ENCODE measurements at places on chromosomes 2 and 18.
A peak's percentile ranks its signal among the peaks of the same experiment; 100 is the strongest.

DNA sequence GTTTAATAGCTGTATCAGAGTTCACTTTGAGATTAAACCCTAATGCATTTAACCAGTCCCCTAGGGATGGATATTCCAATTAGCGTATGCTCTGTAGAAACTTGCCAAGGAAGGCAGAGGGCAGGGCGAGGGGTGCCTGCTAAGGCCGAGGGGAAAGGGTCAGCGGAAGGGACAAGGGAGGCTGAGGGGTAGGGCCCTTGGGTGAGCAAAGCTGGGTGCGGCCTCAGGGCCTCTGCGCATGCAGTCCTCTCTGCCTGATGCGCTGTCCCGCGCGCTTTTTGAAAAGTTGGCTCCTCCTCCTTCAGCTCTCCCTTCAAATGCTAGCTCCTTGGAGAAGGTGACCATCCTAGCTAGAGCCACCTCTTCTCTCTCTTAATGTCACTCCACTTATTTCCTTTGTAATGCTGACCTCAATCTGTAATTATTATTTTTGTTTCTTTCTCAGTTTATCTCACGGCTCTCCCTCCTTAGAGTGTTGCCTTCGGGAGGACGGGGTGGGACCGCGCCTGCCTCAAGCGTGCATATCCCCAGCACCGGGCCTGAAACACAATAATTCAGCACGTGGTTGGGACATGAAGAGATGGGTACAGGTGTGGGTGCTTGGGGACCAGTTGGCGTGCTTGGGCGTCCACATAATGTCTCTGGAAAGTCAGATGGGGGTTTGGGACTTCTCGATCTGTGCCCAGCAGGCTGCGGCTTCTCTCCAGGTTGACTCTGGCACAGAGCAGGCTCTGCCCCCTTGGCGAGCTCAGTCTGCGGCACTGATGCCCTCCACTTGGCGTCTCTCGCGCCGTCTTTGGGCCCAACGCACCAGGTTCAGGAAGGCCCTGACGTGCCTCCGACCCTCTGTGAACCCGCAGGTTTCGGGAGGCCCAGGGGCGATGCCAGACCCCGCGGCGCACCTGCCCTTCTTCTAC is 10.0 kb downstream of the ZAP70 start:
- no peak for DNase-seq

GRCh38 chr2:238346544-238346943 is 26.2 kb downstream of the TRAF3IP1 start:
- no peak for DNase-seq

DNA sequence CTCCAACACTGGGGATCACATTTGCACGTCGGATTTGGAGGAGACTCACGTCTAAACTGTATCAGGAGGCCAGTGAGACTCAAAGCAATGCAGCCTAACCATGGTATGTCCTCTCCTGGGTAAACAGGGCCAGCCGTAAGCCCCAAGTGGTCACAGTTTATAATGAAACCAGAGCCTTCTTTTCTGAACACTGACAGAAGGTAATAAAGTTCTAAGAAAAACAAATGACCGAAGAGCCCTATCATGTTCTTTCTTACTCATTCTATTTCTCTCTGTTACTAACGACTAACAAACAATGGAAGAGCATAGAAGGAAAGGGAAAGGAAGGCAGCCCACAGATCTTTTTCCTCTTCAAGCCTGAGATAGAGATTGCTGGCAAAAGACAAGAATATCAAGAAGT is 796.8 kb upstream of the SOX11 start:
- DNase-seq = no peak

GRCh38 chr2:237487496-237487895 is 445 bp downstream of the MLPH start:
- no peak for DNase-seq

GRCh38 chr2:65656160-65656718 is 223.8 kb upstream of the SPRED2 start:
- DNase-seq = no peak

- DNase-seq = no peak
Observed at GRCh38 chr2:169664978-169665930, 29.0 kb downstream of the CFAP210 start.

DNA sequence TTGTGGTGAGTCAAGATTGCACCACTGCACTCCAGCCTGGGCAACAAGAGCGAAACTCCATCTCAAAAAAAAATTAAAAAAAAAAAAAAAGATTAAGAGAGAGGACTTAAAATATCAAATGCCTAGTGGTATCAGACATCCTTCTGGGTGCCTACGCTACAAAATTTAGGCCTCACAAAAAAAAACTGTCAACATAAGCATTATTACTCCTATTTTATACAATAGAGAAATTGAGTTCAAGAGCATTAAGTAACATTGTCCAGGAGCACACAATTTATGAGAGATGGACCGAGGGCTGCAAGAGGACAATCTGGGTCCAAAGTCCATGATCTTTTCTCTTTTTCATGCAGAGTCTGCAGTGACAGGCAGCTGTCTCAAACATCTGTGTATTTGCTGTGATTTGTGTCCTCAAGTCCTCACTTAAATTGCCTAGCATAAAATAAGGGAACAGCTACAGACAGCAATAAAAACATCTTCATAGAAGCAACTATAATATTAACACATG is 62.4 kb downstream of the OSR1 start:
- no peak for DNase-seq

GRCh38 chr2:130720036-130720435 is 8.8 kb upstream of the GPR148 start:
- no peak for DNase-seq

DNA sequence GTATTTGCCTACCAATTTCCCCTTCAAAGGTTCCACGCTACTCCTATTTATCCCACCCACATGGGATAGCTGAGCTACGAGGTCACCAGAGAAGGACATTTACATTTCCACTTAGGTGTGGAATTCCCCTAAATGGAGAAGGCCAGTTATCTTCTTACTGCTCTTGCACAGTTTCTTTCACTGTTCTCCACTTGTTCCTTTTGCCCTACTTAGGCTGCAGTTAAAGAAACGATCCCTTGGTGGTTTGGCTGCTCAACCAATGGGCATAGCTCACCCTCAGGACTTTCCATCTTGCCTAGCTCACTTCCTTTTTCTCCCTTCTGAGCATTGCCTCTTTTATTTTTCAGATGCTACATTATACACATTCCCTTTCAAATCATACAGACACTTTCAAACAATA is 11.2 kb upstream of the NABP1 start:
- DNase-seq = no peak

DNA sequence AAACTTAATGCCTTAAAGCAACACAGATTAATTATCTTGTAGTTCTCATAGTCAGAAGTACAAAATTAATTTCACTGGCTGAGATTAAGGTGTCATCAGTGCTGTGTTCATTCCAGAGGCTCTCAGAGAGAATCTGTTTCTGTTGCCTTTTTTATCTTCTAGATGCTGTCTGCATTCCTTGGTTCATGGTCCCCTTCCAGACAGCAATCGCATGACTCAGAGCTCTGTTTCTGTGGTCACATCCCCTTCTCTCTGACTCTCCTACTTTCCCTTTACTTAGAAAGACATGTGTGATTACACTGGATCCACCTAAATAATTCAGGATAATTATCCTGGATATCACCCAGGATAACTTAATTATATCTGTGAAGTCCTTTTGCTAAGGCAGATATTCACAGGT is 148.6 kb downstream of the MAIP1 start:
- DNase-seq = no peak

DNA sequence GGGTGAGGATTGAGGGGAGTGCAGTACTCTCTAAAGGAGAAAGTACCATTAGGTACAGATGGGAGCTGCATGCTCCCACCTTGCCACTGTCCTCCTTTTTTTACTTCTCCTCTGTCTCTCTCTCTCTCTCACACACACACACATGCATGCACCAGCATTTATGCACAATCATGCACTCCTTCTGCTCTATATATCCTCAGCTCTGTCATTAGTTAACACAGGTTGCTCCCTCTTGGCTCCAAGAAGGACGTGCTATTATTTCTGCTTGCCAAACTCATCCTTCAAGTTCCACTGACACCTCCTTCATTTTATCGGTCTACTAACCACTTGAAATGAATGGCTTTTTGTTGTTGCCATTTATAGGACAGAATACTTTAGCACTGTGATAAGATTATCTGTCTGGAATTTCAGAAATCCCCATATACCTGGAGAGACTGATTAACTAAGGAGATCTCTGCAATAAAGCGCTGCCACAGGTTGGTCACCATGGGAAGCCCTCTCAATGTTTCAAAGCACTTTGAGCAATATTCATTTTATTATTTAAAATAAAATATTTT is 178.5 kb upstream of the TRIB2 start:
- no peak for DNase-seq

GRCh38 chr18:45441110-45441847 is 174.0 kb upstream of the SLC14A2 start:
- DNase-seq = no peak

- DNase-seq = no peak
Observed at GRCh38 chr18:66587430-66587829, 16.5 kb downstream of the CDH19 start.

DNA sequence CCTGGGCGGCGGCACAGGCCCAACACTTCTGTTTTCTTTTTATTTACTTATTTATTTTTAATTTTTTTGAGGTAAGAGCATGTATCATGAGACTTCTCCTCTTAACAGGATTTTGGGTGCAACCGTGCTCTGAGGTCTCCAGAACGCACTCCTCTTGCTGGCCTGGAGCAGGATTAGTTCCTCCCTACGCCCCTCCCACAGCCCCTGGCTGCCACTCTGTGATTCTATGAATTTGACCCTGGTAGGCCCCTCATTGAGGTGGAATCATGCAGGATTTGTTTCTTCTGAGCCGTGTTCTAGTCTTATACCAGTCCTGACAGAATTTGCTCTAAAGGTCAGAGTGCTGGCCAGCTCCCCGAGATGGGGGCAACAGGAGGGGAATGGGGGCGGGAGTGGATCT is 106.5 kb upstream of the HS6ST1 start:
- no peak for DNase-seq

- no peak for DNase-seq
Observed at GRCh38 chr18:59865241-59865986, 34.4 kb upstream of the PMAIP1 start.

- DNase-seq = no peak
Observed at GRCh38 chr2:79994161-79994560, 310.4 kb downstream of the LRRTM1 start.

DNA sequence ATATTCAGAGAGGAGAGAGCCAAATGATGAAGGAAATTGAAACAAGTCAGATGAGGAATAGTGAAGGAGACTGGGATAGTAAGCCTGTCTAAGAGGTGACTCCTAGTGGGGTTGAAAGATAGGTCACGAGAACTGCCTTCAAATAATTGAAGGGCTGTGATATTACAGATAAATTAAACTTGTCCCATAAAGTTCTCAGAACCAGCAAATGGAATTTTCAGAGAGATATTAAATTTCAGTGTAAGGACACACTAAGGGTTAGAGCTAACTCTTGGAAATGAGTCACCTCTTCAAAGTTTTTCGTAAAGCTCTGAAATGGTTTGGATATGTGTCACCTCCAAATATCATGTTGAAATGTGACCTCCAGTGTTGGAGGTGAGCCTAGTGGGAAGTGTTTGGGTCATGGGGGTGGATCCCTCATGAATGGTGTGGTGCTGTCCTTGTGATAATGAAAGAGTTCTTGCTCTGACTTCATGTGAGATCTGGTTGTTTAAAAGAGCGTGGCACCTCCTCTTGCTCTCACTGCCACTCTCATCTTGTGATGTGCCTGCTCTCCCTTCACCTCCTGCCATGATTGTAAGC is 87.3 kb downstream of the BABAM2 start:
- DNase-seq = peak; percentile 36

DNA sequence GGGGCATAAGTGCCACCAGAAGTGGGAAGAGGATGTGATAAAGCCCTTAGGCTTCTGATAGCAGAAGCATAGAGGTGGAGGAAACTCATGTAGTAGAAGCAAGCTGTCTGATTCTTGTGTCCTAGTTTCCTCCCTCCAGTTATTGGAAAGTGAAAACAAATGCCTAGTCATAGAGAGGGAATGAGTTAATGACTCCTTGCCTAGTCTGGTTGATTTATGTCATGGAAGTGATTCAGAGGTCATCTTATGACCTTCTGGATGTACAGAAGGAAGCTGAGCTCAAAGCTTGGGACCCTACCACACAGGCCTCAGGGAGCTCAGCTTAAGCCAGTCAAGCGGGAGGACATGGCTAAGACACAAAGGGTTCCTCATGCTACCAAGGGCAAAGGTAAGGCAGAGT is 232.2 kb downstream of the THSD7B start:
- no peak for DNase-seq

GRCh38 chr2:191226196-191226595 is 19.0 kb upstream of the MYO1B start:
- DNase-seq = no peak

DNA sequence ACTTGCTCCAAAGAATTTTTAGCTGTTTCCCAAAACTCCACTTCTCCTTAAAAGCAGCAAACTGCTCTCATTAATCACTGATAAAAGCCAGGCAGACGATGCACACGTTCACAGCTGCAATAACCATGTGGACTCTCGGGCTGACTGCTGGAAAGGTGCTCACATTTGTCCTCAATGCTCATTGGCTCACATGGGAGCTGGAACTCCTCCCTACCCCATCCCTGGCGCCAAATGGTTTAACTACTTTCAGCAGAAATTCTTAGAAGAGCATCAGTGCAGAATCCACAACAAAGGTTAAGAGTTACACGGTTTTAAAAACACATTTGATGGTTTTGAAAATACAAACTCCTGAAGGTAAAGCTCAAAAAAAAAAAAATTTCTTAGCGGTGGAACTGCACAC is 117.1 kb downstream of the NOL10 start:
- DNase-seq = no peak

DNA sequence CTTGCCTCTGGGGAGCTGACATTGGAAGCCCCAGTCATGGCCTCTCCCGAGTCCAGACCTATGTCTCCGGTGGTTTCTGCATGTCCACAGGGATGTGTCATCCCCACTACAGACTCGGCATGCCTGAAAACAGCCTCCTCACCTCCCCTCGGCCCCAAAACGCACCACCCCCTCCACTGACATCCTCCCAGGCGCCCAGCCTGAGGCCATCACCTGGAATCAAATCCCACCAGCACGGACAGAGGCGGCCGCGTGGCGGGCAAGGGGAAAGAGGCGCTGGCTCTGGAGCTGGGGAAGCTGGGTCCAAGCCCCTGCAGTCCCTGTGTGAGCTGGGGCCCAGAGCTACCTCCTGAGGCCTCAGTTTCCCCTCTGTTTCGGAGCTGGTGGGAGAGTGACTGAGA is 69.9 kb upstream of the SMAD7 start:
- DNase-seq = no peak

GRCh38 chr2:240953426-240954410 is 44.7 kb upstream of the SNED1 start:
- DNase-seq = no peak

GRCh38 chr2:137969418-137969765 is 5.1 kb downstream of the HNMT start:
- DNase-seq = no peak

DNA sequence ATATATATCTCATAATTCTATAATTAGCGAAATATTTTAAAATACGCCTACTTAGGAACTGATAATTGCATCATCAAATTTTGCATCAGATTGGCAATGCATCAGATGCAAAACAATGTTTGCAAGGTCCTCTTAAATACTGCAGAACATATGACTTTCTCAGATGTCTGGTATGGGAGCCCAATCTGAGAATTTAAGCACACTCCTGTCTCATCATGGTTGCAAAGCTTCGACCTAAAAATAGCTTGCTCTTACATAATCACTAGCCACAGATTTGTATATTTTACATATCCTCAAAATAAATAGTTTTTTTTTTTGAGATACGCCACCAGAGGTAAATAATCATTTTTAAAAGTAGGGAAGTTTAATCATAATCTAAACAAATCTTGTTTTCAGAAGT is 123.2 kb downstream of the CABYR start:
- DNase-seq = no peak

- DNase-seq = no peak
Observed at GRCh38 chr18:36372903-36373311, 75.4 kb downstream of the FHOD3 start.

- no peak for DNase-seq
Observed at GRCh38 chr2:149579972-149580882, 7.3 kb downstream of the MMADHC start.

- DNase-seq = no peak
Observed at GRCh38 chr2:60054571-60055340, 498.7 kb downstream of the BCL11A start.
